ENCODE measurements at places on chromosomes 5 and 9. TPM values are rescaled to one million over a fixed set of nuclear protein-coding genes. Genes with fewer than 3 reads are reported as not detected.
A peak's percentile ranks its signal among the peaks of the same experiment; 100 is the strongest.

- peak; percentile 11 for DNase-seq
These were observed 55.4 kb downstream of the ADAMTS2 start for GRCh38 chr5:179289756-179290385.

- DNase-seq, result no peak
These were observed 185.1 kb downstream of the ADAMTSL1 start for GRCh38 chr9:18658804-18659705.

DNA sequence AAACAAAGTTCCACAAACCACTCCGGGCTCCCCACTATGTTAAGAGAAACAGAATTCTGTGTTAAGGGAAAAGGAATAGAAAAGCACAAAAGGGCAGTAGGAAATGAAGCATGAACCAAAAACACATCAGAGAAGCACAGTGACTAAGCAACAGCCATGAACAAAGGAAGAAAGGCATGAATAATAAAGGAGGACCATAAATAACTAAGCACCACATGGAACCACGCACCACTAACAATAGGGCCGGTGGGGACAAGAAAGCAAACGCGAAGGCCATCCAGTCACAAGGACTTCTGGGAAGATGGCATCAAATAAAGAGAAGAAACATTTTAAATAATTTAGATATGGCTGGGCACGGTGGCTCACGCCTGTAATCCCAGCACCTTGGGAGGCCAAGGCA is 18.0 kb downstream of the PRUNE2 start:
- no peak for DNase-seq

DNA sequence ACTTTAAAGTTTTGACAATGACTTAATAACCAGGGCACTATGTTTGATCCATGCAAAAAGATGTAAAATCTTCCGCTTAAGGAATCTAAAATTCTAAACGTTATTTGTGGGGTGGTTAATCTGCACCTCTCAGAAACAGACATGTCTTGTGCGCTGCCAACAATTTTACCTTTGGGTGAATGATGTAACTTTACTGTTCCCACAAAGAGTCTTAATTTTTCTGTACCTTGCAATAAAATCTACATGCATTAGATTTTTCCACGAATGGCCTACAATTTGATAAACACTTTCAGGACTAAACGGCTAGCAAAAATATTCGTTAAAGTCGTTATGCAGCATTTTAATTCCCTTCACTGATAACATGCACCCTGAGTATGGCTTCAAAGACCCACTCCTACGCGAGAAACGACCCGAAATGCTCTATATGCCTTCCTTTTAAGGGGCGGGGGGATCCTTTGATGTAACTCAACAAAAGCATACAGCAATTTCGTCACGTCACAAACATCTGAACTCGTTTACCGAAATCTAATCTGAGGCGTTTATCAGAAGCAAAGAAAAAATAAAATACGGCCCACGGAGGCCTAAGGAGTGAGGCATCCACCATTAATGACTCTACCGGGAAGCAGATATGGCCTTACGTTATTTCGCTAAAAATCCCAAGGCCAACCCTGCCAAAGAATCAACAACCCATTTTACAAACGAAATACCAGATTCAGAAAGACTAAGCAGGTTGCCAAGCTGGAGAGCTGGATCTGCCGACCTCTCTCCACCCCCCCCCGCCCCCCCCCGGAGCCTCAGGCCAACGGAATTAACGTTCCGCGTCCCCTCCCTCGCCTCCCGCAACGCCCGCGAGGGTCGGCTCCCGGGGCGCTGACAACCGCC is 621 bp downstream of the AK6 start:
- no peak for DNase-seq

- DNase-seq, result no peak
These were observed 1755.8 kb upstream of the WWC1 start for GRCh38 chr5:166535641-166536040.

DNA sequence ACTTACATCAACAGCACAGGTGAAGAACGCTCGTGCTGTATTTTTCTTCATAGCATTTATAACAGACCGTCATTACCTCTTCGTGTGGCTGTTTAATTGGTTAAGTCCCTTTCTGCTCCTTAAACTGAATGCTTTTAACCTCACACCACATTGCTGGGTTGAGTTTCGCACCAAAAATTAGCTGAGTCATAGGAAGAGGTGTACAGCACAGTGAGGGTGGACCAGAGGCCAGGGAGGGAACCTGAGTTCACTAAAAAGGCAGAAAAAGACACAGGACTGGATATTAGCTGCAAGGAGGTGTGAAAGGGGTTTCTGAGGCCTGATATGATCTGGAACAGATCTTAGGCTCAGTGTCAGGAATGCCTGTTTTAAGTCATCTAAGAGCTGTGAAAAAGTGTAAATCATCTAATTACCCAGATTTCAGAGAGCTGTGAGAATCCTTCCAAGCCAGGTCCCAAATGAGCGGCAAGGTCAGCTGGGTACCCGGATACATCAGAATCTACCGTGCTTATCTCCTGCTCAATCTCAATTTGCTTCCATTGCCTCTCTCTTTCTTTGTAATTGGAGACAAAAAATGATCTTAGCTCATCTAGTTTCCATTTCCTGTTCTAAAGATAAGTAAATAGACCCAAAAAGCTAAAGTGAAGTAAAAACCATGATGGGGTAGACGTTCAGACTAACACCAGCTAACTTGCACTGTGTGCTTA is 7.1 kb upstream of the CFAP90 start:
- no peak for DNase-seq

- DNase-seq, result no peak
These were observed 37.6 kb upstream of the SLCO6A1 start for GRCh38 chr5:102536323-102536928.

- DNase-seq, result no peak
These were observed 8.4 kb downstream of the ZNF474 start for GRCh38 chr5:122137702-122138101.

DNA sequence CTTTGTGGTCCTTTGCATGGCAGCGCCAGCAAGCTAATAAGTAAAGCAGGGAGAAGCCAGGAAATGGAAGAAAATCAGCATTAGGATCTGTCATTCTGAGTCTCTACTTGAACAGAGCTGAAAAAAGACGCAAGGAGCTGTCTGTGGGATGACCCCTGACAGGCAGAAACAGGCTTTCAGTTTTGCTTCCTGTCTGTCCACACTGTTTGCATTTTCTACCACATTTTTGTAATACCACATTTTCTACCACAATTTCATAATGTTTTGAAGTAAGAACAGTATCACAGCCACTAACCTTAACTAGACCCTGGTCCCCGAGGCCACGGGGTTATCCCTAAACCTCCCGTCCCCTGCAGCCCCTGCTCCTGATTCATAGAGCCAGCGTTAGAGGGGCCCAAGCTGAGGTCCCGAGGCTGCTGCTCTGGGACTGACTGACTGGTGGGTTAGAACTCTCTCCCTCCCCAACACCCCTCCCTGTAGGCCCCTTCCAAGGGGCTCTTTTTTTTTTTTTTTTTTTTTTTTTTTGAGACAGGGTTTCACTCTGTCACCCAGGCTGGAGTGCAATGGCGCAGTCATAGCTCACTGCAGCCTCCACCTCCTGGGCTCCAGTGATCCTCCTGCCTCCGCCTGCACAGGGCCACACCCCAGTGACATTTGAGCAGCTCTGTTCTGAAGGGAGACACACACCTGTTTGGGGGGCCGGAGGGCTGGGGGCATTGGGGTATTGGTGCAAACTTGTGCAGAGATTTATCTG is 4.0 kb upstream of the CLIC3 start:
- no peak for DNase-seq

GRCh38 chr5:143409926-143410325 is 6.4 kb upstream of the NR3C1 start:
- no peak for DNase-seq

DNA sequence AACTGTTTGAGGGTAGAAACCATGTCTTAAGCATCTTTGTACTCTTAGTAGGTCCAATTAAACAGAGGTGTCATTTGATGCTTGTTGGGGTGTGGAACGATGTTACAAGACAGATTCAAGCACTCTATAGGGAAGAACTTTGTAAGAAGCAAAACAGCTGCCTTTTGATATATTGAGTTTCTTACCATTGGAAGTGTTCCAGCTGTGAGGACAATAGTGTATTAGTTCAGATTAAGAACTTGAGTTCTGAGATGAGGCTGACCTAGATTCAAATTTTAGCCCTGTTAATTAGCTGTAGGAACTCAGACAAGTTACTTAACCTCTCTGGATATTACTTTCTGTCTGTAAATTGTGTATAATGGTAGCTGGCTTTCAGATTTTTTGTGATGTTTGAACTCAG is 19.6 kb upstream of the ZNF462 start:
- DNase-seq, result no peak

DNA sequence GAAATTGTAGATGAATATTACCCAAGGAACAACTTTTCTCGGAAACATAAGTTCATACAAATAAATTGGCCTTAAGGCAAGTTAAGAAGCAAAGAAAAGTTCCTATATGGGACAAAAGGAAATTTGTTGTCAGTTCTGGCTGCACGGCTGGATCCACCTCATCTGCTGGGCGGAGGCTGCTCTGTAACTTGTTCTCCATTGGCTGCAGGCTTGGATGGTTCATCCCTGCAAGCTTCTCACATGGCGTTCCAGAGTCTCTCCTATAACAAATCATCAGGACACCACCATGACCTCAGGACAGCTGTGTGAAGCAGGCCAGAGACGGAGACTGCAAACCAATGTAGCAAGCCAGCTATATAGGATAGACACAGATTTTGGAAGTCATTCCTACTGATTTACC is 81.4 kb upstream of the DAB2 start:
- no peak for DNase-seq

- no peak for DNase-seq
These were observed 78.1 kb downstream of the CFAP95 start for GRCh38 chr9:69898714-69899209.

Gene TCF7
- total RNA-seq, result 4.6 TPM

Gene ADGRD2
- not detected for total RNA-seq

Gene TAF1L
- 0.05 TPM for total RNA-seq

Gene MEIKIN
- not detected for total RNA-seq

Data from ovary (tissue), 10 donors.